ENCODE measurements at places on chromosomes 5 and 9. TPM values are rescaled to one million over a fixed set of nuclear protein-coding genes. Genes with fewer than 3 reads are reported as not detected.

Gene OBP2B
- not detected for polyA plus RNA-seq

Gene CDH9
- not detected for polyA plus RNA-seq

Gene URM1
- 95.7 TPM for polyA plus RNA-seq

Gene PRSS3
- polyA plus RNA-seq, result 0.75 TPM

Gene SLC23A1
- not detected for polyA plus RNA-seq

- DNase-seq, result no peak
Measured at GRCh38 chr9:22208846-22209585, 199.9 kb upstream of the CDKN2B start.

GRCh38 chr5:176360894-176361436, 599 bp downstream of the KIAA1191 start:
- DNase-seq, result no peak

- no peak for DNase-seq
Measured at GRCh38 chr5:154945695-154946301, 4.9 kb downstream of the MRPL22 start.
